Kasumi-1 (cell line): ENCODE measurements at places on chromosomes 4 and X.

GRCh38 chr4:15242021-15242420 is 185.8 kb upstream of the C1QTNF7 start:
- no peak for DNase-seq

DNA sequence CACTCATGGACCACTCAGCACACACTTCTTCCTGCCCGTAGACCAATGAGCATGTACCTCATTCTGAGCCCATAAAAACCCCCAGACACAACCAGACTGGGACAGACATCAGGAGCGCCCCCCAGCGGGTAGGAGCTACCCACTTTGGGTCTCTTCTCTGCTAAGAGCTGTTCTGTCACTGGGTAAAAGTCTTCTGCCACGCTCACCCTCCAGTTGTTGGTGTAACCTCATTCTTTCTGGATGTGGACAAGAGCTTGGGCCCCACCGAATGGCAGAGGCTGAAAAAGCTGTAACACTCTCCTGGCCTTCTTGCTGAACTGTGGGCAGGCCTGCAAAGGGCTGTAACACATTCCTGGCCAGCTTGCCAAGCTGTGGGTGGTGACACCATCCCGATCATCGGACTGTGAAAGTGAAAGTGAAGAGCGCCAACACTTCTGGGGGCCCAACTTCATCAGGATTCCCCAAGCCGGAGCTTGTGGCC is 137.6 kb downstream of the TECRL start:
- DNase-seq = no peak

- DNase-seq = no peak
Measured at GRCh38 chrX:51795136-51795535, 51.9 kb downstream of the GSPT2 start.

- peak; percentile 33 for DNase-seq
Measured at GRCh38 chrX:70033348-70034051, 16.2 kb downstream of the AWAT2 start.

DNA sequence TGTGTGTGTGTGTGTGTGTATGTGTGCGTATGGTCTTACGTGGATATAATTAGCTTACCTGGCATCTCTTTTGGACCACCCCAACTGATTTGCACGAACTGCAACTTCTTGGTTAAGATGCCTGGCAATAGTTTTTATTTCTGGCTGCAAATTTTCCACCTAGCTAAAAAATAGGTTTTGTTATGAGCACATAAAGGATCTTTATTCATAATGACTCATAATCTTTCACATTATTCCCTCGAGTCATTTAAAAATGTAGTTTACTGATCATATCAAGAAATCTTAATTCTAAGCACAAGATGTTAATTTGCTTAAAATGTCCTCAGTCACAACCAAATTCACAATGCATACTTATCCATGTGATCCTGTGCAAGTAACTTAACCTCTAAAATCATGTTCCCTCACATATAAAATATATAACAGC is 1.5 kb downstream of the COX18 start:
- no peak for DNase-seq

GRCh38 chr4:90189946-90190345 is 62.8 kb downstream of the CCSER1 start:
- no peak for DNase-seq

DNA sequence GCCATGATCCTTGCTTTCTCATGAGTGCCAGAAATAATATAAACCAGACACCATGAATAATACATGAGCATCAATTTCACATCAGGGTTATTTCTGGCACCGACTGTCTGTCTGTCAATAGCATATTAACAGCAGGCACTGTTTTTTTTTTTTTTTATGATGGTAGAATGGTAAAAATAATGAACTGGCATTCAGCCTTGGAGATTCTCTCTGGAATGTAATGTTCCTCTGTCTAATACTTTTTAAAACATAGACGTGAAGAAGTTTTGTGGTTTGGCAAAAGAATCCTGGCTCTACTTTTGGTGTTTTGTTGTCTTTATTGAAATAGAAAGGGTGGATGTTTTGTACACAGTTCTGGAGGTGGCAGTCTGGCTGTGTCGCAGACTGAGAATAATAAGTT is 874.6 kb upstream of the PRKX start:
- DNase-seq = no peak
